Fibroblast of villous mesenchyme (primary cell): ENCODE measurements at places on chromosomes 11 and 22.
A peak's percentile ranks its signal among the peaks of the same experiment; 100 is the strongest.

DNA sequence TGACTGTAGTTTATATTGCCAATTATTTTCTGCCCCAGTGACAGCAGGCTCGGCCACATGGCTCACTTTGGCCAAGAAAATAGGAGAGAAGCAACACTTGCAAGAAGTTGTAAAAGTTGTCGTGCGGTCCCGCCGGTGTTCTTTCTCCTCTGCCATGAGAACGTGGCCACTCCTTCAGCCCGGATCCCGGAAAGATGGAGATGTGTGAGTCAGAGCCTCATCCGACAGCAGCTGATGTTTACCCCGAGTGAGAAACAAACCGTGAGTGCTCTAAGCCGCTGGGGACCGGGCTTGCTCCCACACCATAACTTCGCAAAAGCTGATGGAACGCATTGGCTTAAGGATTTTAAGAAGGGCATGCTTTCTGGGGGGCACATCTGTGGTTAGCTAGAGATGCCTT, 157.0 kb downstream of the CACNA1I start:
- peak; percentile 17 for DNase-seq

DNA sequence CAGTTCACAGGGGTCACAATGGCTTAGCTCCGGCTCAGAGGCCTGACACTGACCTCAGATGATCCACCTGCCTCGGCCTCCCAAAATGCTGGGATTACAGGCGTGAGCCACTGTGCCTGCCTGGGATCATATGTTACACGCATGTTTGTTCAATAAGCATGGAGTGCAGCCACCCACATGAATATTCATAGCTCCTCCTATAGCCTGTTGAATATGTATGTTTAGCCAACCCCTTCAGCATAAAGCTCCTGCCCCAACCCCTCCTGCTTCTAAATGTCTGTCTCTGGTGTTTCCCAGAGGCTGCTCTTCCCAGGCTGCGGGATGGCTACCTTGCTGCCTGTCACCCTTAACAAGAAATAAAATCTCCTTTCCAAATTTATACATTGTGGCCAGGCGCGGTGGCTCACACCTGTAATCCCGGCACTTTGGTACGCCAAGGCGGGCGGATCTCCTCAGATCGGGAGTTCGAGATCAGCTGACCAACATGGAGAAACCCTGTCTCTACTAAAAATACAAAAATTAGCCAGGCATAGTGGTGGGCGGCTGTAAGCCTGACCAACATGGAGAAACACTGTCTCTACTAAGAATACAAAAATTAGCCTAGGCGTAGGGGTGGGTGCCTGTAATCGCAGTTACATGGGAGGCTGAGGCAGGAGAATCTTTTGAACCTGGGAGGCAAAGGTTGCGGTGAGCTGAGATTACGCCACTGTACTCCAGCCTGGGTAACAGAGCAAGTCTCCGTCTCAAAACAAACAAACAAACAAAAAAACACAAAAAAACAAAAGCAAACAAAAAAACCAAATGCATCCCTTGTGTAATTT, 1.1 kb upstream of the APOBEC3F start:
- DNase-seq, result no peak

DNA sequence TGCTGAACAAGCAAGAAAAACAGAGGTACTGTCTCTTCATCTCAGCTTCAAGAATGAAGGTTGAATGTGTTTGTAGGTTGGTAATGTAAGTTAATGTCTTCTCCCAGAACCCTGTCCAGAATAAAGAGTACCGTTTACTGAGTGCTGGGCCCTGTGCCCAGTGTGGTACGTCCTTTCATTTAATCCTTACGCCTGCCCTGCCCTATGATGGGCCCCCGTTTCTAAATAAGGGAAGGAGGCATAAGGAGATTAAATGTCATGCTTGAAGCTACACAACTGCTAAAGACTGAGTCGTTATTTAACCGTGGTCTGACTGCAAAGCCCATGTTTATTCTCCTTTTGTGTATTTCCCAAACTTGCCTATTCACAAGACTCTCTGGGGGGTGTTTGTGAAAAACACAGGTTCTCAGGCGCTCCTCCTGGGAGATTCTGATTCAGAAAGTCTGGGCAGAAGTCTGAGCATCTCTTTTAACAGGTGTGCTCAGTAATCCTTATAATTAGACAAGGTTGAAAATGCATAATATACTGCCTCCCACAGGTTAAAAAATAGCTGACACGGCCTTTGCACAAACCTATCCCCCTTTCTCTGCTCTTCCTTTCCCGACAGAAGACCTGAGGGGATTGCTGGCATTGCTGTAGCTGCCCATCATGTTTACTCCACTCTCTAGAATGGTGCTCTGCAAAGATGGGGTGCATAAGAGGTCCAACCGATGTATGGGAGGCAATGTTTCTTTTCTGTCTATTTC, 56.3 kb upstream of the ZBTB44 start:
- DNase-seq, result no peak

DNA sequence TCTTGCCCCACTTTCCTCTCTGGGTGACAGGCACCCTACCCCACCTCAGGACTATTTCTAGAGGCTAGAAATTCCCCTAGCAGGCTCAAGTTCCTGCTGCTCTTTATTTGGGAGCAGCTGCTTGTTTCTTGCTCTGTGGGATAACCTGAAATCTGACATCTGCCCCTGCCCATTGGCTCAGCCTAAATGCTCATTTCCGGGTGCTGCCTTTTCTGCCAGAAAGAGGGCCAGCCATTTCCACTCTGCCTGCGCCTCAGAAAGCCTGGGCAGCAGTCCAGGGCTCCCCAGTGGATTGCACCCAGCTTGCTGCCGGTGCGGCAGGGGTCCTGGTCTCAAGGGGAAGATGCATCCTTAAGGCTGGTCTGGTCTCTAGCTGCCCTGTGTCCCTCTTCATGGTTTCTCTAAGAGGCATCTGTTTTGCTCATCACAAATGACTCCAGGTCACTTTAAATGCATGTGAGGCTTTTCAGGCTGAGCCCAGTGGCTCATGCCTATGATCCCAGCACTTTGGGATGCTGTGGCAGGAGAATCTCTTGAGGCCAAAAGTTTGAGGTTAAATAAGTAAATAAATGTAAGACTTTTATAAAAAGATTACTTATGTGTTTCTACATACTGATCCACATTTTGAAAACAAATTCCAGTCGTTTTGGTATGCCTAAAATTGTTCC, 10.3 kb upstream of the PNPLA5 start:
- DNase-seq, result peak; percentile 68
